ENCODE measurements at places on chromosomes 13 and 19.

DNA sequence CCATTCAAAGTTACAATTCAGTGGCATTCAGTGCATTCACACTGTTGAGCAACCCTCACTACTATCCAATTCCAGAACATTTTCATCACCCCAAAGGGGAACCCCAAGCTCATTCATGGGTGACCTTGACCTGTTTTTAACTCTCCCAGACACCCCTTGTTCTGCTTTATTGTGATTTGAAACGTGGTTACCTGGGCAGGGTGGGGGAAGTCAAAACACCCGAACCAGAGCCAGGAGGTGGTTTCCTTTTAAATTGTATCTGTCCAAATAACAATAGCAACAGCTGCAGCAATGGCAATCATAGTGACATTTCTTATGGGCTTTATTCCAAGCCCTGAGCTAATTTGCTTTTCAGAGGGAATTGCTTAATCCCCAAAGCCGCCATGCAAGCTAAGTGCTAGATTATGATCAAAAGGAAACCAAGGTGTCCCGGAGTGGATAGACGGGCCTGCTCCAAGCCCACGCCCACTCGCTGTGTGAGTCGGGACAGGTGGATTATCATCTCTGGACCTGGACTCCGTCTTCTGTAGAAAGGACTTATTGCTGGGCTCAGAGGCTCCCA lies 6.1 kb downstream of the PTGIR start:
- DNase-seq, result no peak

DNA sequence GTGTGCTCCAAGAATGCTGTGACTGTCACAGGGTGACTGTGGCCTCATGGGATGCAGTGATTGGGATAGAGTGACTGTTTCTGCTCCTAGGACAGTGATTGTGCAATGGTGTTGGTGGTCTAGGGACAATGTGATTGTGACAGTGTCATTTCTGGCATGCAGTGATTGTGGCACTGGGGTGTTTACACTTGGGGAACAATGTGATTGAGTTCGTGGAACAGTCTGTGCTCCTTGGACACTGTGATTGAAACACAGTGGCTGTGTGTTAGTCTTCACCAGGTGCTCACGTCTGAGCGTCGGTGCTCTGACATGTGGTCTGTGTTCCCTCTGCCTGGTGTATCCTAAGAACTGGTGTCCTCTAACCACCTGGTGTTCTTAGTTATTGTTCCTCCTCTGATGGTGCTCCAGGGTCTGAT lies 1.7 kb downstream of the PDE4A start:
- no peak for DNase-seq

DNA sequence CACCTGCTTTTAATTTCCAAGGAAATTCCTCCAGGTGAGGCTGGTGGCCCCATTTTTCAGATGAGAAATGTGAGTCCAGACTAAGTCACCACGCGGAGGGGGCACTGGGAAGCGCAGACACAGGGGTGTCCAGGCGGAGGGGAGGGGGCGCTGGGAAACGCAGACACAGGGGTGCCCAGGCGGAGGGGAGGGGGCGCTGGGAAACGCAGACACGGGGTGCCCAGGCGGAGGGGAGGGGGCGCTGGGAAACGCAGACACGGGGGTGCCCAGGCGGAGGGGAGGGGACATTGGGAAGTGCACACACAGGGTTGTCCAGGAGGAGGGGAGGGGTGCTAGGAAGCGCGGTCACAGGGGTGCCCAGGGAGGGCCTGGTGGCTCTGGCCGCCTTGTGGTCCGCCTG lies 3.5 kb downstream of the GRK1 start:
- DNase-seq, result no peak

DNA sequence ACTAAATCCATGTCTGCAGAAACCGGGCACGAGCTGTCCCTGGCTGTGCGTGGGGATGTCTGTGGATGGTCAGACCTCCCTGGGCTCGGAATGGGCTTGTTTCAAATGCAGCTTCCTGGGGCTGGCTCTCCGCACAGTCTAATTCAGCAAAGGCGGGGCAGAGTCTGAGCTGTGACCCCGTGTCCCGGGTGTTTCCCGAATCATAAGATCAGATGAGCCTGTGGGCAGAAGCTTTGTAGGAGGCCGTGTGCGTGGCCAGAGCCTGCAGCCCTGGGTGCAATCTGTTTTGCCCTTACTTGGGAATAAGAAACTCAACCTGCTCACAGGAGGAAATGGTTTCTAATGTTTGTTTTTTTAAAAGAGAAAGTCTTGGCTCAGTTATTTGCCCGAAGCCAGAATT lies 13.9 kb upstream of the GNA11 start:
- DNase-seq, result no peak

DNA sequence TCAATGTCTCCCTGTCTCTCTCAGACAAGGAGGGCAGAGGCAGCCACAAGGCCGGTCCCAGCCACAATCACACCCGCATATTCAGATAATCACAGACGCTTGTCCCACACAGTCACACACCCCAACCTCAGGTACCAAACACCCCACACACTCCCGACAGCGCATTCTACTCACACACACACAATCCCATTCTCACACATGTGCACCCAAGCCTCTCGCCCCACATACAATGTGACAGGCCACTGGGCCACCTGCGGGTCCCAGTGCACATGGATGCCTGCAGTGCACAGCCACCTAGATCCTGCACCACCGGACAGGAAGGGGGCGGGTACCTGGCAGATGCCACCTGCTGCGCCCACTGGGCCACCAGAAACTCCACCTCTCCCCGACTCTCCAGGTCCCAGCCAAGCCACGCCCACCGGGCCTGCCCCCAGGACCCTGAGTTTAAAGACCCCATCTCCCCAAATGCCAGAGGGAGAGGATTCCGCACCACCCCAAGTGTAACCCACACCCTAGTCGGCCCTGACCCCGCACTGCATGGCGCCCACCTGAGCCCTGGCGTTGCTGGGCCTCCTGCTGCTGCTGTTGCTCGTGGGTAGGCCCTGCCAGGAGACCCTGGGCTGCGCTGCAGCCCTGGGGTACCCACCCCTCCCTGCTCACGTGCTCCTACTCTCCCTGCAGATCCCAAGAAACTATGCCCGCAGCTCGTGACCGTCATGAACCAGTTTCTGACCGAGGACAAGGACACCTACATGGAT lies 10.6 kb downstream of the SCGB2B2 start:
- no peak for DNase-seq

DNA sequence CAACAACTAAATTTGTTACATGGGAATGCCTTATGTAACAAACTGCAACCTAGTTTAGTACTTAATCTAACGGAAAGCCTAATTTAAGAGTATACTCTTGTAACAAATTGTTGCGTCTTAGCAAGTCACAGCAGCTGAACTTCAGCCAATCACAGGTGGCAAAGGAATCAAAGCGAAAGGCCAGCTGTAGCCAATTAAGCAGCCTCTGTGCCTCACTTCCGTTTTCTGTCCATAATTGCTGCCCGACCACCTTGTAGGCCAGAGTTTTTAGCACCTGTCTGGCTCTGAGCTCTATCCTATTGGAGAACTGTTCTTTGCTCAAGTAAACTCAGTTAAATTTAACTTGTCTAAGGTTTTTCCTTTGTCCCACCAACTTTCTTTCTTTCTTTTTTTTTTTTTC lies 18.1 kb upstream of the HSPH1 start:
- no peak for DNase-seq

DNA sequence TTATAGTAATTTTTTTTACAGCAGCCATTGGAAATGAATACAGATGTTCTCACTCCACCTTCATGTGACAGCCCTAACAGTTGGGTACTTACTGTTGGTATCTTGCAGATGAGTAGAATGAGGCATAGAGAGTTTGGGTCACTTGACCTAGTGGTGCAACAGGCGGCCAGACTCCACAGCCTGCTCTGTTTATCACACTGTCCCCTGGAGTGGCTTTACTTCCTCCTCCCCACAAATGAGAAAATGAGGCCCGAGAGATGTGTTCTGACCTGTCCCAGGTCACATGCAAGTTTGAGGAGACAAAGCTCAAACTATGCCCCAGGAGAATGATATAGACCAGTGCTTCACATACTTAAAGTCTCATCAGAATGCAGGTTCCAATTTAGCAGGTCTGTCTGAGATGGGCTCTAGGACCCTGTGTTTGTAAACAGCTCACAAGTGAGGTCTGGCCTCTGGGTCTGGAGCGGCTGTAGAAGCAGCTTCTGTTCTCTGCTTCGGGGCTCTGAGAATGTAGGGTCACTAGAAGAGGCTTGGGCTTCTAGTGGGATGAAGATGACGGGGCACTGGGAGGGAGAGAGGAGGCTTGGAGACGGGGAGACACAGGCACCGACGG lies 37.4 kb upstream of the RCBTB2 start:
- DNase-seq, result no peak

DNA sequence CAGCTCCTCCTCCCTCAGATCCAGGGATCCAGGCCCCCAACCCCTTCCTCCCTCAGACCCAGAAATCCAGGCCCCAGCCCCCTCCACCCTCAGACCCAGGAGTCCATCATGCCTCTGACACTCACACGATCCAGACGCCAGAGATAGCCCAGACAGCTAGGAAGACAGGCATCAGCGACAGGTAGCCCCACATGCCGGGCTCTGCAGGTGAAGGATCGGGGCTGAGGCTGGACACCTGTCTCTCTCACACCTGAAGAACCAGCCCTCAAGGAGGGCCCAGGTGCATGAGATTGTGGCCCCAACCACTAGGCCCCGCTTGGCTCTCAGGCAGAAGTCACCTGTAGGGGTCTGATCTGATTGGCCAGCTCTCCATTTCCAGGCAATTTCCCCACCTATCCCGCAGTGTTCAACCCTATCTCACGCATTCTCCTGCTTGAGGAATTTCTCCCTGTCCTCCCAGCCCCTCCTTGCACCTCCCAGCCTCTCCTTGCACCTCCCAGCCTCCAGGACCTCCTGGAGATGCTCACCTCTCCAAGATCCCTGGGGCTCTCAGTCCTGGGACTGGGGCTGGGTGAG lies 4.2 kb downstream of the TMEM150B start:
- no peak for DNase-seq

DNA sequence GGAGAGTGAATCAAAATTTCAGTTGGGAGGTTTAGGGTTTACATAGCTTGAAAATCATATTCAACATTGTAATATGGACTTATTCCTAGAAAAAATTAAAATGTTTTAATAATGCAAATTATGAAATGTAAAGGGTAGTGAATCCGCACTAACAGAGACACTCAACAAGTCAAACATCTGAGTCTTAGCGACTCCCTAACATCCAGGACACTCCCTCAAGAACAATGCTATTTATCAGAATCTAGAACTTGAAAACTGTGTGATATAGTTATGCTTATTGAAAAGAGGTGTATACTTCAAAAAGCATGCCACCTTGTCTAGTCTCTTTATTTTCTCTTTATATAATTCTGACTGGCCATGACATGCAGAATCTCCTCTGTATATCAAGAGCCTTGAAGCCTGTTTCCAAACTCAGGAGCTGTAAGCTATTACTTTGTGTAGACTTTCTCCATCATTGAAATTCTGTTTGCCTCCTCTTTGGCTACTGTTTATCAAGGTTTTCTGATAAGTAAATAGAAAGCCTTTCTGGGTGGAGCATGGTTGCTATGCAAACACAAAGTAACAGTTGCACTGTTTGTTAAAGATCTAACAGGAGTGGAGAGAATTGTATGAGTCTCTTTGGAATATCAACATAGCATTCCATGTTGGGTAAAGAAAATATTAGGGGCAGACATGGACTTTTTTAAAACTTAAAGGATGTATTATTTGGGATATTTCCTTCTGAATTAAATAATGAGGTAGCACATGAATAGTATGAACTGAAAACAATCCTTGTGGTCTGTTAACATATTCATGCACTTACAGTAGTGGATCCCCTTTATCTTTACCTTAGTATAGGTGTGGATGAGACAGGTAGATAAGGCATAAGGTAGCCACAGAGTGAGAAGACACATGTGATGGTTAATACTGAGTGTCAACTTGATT lies 56.4 kb upstream of the MBNL2 start:
- DNase-seq, result no peak

GRCh38 chr19:5996623-5997320 lies 18.8 kb upstream of the RANBP3 start:
- DNase-seq, result no peak

GRCh38 chr13:83940742-83941141 lies 58.5 kb upstream of the SLITRK1 start:
- DNase-seq, result no peak

- DNase-seq, result no peak
Measured at GRCh38 chr13:100100115-100100879, 11.4 kb downstream of the PCCA start.

DNA sequence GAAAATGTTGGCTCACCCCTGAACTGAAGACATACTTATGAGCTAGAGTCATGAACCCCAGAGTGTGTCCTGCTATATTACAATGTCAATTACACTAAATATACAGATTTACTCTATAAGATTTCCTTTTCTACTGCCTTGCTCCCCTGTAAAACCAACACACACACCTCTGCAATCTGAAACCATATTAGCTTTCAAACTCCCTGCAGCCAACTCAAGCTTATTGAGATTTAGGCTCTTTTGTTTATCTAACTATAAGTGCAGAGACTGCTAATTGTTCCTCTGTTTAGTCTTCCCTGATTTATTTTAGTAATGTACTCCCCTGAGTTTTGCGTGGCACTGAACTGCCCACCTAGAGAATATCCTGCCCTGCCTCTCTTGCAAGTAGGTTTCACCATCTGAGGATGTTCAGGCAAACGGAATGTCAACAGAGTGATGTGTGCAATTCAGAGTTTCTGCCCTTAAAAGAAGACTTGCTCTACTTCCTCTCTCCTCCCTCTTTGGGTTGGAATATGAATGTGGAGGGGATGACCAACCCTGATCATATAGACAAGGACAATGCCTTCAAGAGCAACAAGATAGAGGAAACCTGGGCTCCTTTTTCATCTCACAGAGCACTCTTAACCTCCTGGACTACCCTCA lies 22.3 kb downstream of the FAM216B start:
- no peak for DNase-seq

GRCh38 chr13:51524312-51524711 lies 60.0 kb upstream of the WDFY2 start:
- DNase-seq, result no peak

GRCh38 chr13:44819245-44819644 lies 170.0 kb downstream of the NUFIP1 start:
- DNase-seq, result no peak

DNA sequence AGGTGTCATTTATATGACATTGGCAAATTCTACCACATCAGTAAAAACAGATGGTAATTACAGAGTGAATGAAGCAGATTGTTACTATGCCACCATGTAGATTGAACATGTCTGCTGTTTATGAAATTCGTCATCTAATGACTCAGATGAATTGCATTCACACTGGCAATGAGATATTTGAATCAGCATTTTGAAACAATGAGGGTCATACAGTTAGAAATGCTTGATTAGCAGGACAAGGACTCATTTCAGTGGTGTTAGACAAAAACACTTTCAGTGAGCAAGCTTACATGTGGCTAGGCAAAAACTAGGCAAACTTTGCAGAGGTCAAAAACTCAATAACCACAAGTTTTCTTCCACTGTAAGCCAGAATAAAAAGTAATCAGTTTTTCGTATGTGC lies 1165.0 kb downstream of the SLITRK1 start:
- no peak for DNase-seq

GRCh38 chr19:18396471-18397241 lies 766 bp downstream of the LRRC25 start:
- DNase-seq, result no peak
